A549 (cell line): ENCODE measurements at places on chromosomes 16 and 17.

DNA sequence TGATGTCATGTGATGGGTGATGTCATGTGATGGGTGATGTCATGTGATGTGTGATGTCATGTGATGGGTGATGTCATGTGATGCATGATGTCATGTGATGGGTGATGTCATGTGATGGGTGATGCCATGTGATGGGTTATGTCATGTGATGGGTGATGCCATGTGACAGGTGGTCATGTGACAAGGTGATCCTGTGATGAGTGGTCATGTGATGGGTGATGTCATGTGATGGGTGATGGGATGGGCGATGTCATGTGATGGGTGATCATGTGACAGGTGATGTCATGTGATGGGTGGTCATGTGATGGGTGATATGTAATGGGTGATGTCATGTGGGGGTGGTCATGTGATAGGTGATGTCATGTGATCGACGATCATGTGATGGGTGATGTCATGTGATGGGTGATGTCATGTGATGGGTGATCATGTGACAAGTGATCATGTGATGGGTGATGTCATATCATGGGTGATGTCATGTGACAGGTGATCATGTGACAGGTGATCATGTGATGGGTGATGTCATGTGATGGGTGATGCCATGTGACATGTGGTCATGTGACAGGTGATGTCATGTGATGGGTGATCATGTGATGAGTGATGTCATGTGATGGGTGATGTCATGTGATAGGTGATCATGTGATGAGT, 17.2 kb downstream of the CD300LB start:
- peak; percentile 55 for DNase-seq

DNA sequence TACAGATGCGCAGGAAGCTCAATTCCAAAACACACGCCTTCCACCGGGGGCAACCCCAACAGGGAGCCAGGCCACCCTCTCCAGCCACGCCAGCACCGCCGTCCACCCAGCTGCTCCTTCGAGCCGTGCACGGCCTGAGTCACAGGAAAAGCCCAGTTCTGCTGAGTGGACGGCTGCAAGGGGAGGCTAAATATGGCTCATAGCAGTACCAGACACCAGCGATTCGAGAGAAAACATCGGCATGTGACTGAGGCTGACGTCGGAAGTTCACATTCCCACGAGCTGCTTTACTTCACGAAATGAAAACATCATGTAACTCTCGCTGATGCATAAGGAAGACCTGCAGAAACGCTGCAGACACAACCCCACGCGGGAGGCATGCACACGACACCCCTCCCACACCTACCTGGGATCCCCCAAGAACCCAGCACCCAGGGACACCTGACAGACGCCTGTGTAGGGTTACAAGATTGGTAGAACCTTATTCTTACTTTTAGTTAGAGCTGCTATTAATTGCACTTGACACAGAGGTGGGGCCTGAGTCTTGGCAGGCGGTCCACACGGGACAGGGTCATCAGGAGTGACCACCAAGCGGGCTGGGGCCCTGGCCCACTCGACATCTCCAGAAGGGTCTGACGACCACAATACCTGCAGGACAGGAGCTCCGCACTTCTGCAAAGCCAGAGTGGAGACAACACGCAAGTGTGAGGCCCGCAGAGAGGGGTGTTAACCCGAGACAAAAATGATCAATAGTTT, 116.8 kb downstream of the ANKRD11 start:
- no peak for DNase-seq

GRCh38 chr16:30543067-30543466, 8.4 kb upstream of the ZNF747 start:
- no peak for DNase-seq

GRCh38 chr17:58913552-58913951, 157.9 kb downstream of the PPM1E start:
- DNase-seq = no peak

DNA sequence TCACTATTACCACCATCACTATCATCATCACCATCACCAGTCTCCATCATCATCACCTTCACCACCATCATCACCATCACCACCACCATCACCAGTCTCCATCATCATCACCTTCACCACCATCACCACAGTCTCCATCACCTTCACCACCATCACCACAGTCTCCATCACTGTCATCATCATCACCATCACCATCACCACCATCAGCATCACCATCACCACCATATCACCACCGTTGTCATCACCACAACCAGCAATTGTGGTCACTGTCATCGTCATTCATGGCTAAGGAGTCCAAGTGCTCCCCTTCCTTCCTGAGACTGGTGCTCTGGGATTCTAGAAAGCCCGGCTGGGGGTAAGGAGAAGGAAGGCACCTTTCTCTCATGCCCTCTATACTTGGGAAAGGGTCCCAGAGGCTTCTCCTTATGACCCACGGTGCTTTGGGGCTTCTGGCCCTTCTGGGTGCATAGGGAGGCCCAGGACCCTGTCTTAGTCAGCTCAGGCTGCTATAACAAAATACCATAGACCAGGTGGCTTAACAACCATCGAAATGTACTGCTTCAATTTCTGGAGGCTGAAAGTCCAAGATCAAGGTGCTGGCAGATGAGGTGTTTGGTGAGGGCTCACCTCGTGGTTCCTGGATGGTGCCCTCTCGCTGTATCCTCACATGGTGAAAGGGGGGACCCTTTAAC, 93.4 kb upstream of the GSE1 start:
- DNase-seq = no peak

- DNase-seq = no peak
Observed at GRCh38 chr16:79540825-79541595, 59.5 kb downstream of the MAF start.

DNA sequence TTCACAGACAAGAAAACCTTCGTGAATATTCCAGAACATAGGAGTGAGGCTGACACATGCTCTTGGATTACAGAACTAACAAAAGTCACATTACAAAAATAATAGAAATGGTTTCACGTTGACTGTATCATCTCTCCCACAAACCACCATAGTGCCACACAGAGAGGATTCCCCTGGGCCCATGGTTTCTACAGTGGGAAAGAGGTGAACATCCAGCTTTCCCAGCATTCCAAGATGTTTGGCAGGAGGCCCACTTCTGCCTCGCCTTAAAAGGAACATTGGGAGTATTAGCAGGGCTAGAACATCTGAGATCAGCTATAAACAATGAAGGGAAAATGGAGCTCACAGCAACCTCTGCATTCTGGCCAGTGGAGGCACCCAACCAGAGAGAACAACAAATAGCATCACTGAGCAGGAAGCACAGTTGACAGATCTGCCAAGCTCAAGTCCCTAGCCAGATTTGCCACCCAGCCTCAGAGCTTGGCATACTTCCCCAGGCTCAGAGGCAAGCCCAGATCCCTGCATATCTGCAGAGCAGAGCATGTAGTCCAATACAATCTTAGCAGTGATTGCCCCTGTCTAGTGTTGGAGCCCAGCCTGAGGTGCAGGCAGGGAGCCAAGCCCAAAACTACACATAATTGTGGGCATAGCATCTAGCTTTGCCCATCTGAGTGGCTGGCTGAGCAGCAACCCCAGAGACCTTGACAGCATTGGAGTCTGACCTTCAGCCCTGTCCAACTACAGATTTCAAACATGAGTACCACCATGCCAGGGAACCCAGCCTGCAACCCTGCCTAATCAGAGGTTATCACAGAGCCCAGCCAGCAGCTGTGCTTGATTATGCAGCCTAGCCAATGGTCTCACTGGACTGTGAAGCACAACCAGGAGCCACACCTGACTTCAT, 260.4 kb downstream of the CEP112 start:
- DNase-seq = no peak

DNA sequence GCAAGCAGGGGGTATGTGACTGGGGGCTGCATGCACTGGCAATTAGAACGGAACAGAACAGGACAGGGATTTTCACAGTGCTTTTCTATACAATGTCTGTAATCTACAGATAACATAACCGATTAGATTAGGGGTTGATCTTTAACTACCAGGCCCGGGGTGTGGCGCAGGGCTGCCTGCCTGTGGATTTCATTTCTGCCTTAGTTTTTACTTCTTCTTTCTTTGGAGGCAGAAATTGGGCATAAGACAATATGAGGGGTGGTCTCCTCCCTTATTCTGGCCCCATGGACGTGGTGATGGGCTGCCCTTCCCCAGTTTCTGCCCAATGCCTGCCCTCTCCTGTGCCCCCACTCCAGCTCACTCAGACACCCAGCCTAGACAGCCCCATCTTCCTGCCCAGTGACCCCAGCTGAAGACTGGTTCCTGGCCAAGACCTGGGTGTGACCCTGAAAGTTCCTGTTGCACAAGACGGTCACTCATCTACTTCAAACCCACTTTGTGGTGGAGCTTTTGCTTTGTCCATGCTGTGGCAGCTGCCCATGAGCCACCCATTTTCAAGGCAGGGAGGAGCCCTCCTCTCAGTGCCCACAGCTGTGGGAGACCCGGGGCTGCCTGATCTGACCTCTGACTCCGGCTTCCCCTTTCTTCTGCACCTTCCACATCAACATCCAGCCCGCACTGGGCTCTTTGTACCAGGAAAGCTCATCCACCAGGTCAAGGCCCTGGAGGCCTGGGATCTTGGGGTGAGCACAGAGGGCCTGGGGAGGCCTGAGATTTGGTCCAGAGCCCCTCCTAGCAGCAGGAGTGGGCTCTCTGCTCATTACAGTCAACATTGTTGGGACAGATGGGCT, 18.6 kb downstream of the ALOX12B start:
- no peak for DNase-seq

GRCh38 chr17:15966183-15966878, 21.4 kb downstream of the ADORA2B start:
- DNase-seq = no peak

DNA sequence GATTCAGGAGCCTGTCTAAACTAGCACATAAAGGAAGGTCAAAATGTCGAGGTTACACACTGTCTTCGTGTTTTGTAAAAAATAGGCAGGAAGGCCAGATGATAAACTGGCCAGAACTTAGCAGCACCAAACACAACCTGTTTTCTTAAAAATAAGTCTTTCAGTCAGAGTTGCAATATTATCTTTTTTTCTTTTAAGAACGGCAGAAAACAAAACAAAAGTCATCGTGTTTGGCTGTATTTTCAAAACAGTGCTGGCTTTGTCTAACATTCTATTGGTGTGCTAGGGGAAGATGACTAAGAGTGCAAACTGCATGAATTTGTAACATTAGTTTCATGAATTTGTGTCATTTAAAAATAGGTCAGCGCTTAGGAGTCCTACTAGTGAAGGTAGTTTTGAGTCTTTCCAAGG, 5.3 kb downstream of the MAF start:
- no peak for DNase-seq

- no peak for DNase-seq
Observed at GRCh38 chr16:28886945-28887344, 8.7 kb downstream of the ATP2A1 start.

- DNase-seq = no peak
Observed at GRCh38 chr17:59776577-59776976, 69.1 kb downstream of the VMP1 start.

DNA sequence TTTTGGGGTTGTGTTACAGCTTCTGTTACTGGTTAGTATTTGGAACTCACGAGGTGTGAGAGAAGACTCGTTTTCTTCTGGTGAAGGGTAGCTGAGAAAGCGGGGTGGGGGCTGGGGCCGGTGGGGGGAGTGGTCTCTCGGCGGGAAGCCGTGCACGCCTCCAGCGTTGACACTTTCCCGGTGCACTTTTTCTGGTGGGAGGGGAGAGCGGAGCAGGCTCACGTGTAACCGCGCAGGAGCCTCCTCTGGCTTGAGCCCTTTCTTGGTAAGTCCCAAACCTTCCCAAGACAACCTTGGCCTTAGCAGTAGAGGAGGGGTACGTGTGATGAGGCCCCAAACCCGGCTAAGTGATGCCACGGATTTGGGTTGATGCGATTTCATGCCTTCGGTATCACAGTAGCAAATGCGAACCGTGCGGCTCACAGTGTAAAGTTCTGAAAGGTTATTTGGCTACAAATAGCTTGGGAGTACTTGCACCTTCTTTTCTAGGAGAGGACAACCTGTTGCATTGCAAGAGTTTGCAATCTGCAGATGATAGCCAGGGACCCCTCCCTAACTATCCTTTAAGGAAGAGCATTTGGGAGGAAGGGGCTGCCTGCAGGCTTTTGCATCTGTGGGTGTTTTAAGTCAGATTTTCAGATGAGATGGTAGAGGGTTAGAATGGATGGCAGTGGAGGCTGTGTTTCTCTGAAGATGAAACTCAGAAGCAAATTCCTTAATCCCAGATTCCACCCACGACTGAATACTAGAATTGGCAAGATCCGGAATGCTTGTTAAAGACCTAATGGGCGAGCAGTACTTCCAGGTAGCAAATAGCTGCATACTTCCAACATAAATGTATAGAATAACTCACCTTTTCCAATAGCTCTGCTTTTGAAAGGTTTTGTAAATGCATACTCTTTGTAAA, 1.5 kb downstream of the HLF start:
- DNase-seq = no peak

DNA sequence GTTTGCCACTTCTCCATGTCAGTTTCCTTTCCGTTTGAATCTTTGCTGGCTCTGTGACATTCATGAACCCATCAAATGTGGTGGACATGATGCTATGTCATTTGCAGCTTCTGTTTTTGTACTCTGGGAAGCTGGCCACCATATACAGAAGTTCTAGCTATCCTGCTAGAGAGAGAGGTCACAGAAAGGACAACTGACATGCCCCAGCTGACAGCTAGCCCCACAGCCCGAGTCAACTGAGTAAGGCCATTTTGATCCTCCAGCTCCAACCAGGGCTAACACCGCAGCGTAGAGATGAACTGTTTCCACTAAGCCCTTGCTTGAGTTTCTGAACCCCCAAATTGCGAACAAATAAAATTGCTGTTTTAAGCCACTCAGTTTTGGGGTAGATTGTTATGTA, 33.8 kb downstream of the CCDC42 start:
- DNase-seq = no peak

- DNase-seq = no peak
Observed at GRCh38 chr17:6259899-6260298, 175.0 kb downstream of the AIPL1 start.

DNA sequence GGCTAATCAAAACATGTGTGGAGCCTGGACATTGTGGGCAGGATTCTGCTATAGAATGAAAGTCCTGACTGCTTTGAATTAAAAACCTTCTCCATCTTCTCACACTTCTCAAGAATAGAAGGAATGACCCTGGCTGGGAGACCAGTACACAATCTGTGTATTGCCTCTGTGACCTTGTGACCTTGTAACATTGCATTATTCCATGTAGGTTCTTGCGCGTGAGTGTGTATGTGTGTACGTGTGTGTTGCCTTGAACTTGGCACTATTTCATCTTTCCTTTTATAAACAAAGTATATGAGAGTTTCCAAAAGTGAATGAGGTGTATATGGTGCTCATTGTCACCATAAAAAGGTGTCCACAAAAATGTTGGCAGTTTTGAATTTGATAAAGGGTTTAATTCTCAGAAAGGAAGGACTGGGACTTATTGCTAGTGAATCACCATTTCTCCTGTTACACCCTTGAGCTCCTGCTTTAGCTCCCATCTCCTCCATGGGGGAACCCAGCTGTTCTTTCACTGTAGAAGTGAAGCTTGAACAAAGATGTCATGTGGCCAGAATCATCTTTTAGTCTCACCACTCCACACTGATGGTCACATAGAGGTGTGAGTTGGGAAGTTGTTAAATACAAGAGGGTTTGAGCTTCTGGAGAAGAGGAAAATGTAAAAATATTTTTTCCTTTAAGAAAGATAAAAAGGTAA, 244.9 kb downstream of the FTO start:
- no peak for DNase-seq
